ENCODE measurements at places on chromosomes 5 and 9. TPM values are rescaled to one million over a fixed set of nuclear protein-coding genes. Genes with fewer than 3 reads are reported as not detected.
A peak's percentile ranks its signal among the peaks of the same experiment; 100 is the strongest.

GRCh38 chr9:93343663-93344062 lies 107.8 kb upstream of the FAM120A start:
- ATAC-seq = no peak

The KLF4 gene
- 211 TPM for total RNA-seq

The ADAMTS13 gene
- total RNA-seq = 3.0 TPM

GRCh38 chr9:37727013-37727412 lies 26.6 kb upstream of the TRMT10B start:
- no peak for ATAC-seq

DNA sequence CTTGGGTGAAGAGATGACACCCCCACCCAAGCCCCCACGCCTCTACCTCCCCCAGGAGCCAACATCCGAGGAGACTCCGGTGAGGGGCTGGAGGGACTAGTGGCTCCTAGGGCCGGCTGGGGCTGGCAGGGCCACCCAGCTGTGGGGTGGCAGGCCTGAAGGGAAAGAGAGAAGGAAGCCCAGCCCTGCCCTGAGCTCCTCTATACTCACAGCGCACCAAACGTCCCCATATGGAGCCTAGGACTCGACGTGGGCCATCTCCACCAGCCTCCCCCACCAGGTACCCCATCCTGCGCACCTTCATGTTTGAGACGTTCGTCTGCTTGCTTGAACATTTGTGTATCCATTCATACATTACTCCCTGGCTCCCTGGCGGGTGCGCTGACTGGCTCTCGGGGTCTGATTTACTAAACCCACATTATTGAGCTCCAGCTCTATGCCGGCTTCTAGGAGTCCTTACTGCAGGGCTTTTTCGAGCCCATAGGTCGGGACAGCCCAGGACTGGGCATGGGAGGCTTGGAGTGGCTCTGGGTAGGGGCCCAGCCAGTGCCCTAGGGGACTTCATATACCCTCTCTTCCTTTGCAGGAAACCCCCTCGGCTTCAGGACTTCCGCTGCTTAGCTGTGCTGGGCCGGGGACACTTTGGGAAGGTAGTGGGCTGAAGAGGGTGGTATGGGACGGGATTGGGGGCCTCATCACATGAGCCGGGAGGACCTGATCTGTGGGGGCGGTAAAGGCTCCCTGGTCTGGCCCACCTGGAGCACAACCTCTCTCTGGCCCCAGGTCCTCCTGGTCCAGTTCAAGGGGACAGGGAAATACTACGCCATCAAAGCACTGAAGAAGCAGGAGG lies 9.1 kb downstream of the ZDHHC12 start:
- no peak for ATAC-seq

The OBP2B gene
- not detected for total RNA-seq

- ATAC-seq = no peak
Measured at GRCh38 chr9:1938675-1939170, 76.4 kb upstream of the SMARCA2 start.

GRCh38 chr9:25117791-25118190 lies 560.5 kb downstream of the TUSC1 start:
- no peak for ATAC-seq

DNA sequence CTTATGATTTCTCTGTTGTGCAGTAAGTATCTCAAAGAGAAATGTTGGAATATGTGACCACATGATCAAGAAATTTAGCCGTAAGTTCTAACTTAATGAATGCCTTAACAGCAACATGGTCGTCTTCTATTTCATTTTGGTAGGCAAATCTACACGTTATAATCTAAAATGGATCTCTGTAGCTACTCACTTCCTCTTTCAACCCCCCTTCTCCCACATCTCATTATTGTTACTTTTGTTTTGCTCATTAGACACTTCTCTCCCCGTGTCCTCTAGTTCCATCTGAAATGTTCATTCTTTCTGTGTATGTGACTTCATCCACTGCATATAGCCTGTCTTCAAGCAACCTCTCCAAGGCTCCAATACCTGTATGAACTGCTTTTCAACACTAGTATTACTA lies 27.1 kb upstream of the LPAR1 start:
- no peak for ATAC-seq

The RC3H2 gene
- total RNA-seq = 65.0 TPM

DNA sequence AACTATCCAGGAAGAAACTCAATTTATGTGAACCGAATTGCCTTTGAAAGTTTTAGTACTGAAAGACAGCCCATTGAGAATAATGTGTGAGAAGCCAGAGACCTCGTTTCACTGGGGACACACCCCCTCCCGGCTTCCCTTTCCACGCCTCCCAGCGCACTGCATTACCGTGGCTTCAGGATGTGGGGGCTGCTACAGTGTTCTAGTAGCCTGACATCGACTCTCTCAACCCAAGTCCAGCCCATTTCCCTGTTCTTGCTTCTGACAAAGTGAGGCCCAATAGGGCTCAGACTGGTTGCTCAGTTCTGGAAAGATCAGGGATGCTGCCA lies 3.5 kb downstream of the PAX5 start:
- ATAC-seq = no peak

GRCh38 chr5:760363-761058 lies 24.0 kb downstream of the ZDHHC11B start:
- no peak for ATAC-seq

- peak; percentile 78 for ATAC-seq
Measured at GRCh38 chr9:115786321-115786720, 367.3 kb upstream of the PAPPA start.

GRCh38 chr5:145922059-145922458 lies 14.3 kb upstream of the SH3RF2 start:
- ATAC-seq = no peak

DNA sequence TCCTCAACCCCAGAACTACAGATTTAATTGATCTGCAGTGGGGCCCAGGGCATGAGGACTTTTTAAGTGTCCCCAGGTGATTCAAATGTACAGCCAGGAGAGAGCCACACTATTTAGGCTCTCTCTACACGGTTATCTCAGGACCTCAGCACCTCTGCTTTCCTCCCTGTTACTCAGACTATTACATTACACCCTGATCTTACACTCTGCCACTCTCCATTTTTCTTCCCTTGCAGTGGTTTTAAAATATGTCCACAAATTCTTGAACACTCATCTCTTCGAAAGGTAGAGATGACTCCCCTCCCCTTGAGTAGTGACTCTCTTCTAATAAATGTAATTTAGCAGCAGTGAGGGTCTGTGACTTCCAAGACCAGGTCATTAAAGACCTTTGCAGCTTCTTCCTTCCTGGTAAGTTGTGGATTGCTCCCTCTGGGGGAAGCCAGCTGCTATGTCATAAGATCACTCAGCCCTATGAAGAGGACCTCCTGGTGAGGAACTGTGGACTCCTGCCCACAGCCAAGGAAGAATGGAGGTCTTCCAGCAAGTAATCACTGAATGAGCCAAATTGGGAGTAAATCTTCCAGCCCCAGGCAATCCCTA lies 87.5 kb upstream of the SSBP2 start:
- no peak for ATAC-seq

GRCh38 chr9:33227008-33227398 lies 13.0 kb upstream of the SPINK4 start:
- ATAC-seq = no peak

The ZER1 gene
- total RNA-seq = 17.8 TPM

DNA sequence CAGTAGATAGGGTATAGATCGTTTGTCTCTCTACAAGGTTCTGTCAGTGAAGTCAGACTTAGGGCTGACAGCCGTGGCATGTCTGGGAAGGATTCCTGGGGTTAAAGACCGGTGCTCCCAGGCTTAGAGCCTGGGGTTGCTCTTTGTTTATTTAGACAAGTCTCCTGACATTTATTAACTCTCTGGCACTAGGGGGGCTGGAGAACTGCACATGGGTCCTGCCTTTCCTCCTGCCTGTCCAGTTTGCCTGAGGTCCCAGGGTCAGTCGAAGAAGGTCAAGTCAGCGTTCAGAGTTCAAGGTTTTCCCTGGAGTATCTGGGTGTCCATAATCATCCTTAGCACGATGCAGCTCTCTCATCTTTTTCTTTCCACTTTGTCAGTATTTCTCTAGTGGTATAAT lies 5.6 kb downstream of the EGFLAM start:
- no peak for ATAC-seq

The HRH2 gene
- total RNA-seq = 6.2 TPM

The RANBP3L gene
- total RNA-seq = 0.08 TPM

GRCh38 chr5:138464388-138465260 lies 655 bp upstream of the EGR1 start:
- ATAC-seq = peak; percentile 72

- ATAC-seq = no peak
Measured at GRCh38 chr9:87138128-87139040, 191.1 kb upstream of the GAS1 start.

GRCh38 chr5:32852535-32852934 lies 141.4 kb downstream of the NPR3 start:
- ATAC-seq = peak; percentile 62

DNA sequence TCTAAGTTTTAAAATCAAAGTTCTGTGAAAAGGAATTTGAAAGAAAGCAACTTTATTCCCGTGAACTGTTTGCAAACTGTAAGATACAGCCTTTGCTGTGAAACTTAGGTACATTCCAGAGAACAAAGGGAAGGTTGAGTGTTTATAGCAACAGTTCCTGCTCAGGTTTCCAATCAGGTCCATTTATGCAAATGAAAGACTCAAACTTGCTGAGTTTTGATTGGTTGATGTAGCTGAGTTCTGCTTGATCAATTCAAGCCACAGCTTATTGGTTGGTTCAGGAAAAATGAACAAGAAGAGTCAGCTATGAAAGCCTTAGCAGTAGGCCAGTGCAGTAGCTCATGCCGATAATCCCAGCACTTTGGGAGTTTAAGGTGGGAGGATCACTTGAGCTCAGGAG lies 37.9 kb downstream of the SLC27A6 start:
- ATAC-seq = no peak

DNA sequence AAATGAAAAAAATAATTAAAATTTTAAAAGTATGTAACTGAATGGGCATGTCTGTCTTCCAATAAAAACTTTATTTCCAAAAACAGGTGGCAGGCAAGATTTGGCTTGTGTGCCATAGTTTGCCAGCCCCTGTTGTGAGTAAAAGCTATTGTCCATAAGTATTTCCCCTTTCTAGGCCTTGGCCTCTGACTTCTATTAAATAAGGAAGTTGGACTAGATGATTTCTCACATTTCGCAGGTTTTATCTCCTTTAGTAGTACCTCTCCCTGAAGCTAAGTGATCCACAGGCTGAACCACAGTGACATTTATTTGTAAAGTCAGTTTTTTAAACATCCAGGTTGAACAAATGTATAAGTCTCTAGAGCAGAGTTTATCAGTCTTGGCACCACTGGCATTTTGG lies 41.3 kb downstream of the RECK start:
- ATAC-seq = no peak

DNA sequence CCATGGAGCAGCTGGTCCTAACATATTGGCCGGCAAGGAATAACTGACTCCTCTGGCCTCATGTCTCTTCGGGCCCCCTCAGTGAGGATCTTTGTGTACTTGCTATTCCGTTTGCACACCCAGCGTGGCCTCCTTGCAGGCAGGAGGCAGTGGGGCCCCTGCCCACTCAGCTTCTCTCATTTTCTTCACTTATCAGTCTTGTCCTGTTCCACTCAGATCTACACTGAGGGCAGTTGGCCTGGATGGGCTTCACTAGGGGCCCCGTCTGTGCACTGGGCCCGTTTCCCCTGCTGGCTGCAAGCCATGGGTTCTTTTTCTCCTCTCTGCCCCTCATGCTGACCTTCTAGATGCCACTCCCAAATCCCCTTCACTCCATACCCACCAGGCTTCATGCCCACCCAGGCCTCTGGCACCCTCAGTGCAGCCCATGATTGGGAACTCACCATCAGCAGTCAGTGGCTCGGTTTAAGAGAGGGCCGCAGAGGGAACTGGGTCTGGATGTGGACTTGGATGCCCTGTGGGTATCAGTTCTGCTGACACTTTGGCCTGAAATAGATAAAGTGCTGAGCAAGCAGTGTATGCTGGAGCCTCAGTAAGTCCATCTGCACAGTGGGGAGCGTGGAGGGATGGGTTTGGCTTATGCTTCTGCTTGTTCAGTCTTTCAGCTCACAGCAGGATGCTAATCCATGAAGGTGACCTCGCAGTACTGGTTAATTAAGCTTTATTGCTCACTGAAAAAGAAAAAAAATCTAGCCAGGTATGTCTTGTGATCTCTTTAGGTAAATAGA lies 57.9 kb downstream of the ERBIN start:
- no peak for ATAC-seq

GRCh38 chr5:108064302-108064701 lies 317.6 kb downstream of the FBXL17 start:
- no peak for ATAC-seq

DNA sequence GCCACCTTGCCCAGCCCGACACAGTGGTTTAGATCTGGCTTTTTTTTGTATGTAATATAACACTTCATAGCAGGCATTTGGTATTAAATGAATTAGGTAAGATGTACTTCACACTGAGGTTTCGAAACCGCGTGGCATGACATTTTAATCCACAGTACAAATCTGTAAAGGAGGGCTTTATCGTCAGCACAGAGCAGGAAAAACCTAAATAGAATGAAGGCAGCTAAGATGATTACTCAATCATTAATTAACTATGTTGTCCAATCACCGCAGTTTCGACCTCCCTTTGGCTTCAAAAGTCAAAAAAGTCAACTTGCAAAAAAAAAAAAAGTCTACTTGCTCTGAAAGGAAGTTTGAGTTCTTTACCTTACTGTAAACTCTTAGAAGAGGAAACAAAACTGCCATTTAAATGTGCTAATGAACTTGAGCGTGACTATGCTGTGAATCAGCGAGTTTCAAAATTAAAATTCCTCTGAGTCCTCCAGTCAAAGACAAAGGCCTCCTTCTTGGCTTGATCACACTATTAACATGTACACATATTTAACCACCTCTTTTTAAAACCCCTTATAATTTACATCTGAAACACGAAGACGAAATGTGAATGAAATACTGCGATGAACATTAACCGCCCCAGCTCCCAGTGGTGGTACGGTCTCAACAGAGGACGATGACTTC lies 698 bp upstream of the SEC24A start:
- no peak for ATAC-seq

- ATAC-seq = no peak
Measured at GRCh38 chr5:100186181-100186580, 349.0 kb upstream of the FAM174A start.

GRCh38 chr9:77495834-77496671 lies 152.1 kb downstream of the GNA14 start:
- no peak for ATAC-seq

- ATAC-seq = no peak
Measured at GRCh38 chr9:27248702-27249101, 48.2 kb downstream of the EQTN start.
